Stimulated activated naive CD4-positive, alpha-beta T cell (primary cell): ENCODE measurements at places on chromosomes 7 and 10.
A peak's percentile ranks its signal among the peaks of the same experiment; 100 is the strongest.

DNA sequence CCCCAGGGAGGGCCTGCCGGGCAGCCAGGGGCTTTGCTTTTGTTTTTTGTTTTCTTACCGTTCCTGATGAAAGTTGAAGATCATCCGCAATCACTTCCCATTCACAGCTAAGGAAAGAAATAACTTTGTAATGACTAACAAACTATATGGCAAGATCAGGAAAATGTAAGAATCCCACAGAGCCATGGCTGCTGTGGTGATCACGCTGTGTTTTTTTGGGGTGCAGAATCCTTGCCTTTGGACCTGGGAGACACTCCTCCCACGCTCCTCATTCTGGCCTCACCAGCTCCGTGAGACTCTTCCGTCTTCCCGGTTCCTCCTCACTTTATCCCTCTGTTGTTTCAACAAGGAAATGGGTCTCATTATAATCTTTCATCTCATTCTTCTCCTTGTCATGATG lies 443.0 kb upstream of the MGMT start:
- no peak for DNase-seq

DNA sequence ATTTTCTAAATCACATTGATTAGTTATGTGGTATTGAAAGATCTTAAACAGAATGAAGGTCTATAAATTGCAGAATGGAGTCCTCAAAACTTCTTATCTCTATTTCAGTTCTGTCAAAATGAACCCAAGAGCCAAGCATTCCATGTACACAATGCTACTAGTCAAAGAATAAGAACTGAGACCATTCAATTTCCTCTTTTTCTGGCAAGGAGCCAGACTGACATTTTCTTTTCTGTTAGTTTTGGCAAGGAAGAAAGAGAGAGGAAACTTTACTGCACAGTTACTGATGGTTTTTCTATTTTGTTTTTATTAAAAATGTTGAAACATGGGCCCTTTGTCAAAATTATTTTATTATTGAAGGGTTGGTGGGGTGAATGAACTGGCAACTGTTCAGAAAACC lies 181.8 kb upstream of the FERD3L start:
- DNase-seq: no peak

- no peak for DNase-seq
Measured at GRCh38 chr10:73920089-73920488, 9.2 kb downstream of the PLAU start.

GRCh38 chr10:62024026-62024701 lies 122.7 kb downstream of the ARID5B start:
- DNase-seq: no peak

DNA sequence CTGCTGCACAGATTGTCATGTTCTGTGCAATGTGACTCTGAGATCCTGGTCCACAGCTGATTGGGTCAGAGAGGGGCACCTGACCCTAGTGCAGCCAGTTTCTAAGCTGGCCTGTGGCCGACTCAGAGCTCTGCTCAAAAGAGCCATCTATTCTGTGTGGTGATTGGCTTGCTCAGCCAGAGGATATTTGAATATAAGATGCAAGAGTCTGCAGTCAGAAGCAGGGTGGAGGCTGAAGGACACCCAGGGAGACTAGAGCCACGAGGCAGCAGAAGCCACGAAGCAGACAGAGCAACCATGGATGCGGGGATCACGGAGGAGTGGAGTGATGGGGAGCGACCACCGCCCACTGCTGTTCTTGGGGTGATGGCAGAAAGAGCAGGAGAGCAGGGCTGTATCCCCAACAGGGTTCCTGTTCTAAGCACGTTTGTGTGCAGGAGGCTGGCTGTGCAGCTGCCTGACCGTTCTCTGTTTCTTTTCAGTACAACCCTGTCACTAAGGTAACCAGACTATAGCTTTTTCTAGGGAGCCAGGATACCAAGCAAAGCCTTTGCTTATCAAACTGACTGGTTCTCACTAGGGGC lies 19.5 kb upstream of the RHEB start:
- DNase-seq: no peak

GRCh38 chr7:131556909-131557651 lies 652 bp upstream of the PODXL start:
- DNase-seq: no peak

DNA sequence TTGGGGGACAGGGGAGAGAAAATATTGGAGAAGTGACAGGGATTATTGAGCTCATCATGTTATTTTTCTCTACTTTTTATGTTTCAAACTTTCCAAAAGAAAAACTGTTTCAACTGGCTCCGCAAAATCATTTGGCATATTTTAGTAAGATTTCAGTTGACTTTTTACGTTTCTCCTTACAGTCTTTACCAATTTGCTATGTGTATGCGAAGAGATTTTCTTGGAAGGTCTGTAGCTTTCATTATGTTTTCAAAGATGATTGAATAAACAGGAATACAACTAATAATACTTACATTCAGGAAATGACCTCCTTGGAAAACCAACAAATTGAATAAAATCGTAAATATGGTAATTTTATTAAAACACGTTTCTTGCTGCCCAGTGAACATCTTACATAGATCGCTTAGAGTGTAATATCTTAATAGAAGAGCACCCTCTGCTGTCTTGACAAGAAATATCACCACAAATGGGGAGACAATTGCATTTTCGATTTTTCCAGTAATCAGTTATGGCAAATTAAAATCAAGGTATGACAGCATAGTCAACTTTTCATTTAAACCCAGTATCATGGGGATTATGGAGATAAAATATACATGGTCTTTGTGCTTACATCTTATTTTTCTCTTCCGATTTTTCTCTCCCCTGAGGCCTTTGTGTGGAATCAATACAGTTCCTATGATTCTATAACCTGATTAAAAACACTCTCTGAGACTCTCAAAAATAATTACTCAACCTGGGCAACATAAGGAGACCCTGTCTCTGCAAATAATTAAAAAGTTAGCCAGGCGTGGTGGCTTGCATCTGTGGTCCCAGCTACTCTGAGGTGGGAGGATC lies 43.1 kb downstream of the MBL2 start:
- no peak for DNase-seq

DNA sequence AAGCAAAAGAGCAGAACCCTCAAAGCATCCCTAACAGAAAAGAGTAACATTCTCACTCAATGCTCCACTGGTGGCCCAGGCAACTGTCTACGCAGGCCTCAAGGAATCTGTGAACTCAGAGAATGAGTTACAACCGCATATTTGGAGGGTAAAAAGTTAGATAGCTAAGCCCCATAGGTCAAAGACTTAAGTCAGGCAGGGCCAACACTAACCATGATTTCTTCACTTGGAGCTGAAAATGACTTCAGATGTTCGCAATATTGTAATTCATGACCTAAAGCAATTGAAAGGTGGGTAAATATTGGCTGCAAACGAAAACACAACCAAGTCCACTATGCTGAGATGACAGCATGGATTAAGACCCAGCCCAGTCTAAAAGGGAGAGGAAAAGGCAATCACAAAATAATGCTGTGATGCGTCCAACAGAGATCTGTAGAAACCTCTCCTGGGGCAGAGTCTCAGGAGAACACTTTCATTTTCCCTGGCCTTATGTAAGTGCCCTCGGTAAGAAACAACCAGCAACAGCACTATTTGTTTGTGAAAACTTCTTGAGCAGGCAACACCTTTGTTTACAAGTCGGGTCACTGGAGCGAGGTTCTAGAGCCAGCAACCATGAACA lies 176.5 kb downstream of the TNS3 start:
- DNase-seq: no peak

DNA sequence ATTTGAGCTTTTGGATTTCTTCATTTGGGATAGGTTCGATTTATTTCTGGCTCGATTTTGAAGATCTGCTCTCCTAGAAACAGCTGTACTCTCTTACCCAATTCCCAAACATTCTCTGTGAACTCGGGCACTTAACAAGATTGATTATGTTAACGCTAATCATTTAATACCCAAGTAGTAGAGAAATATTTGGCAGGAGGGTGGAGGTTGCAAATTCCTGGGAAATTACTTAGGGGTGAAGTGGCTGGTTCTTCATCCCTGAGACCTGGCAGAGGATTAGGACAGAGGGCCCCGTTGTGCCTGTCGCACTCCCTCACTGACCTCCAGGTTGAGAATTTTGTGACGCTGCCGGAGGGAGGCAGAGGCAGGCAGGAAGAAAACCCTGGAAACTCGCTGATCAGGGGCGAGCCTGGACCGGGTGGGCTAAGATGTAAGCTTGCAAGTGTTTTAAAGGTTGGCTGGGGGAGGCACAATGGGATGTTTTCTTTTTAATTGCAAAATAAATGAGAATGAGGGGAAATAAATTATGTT lies 182.6 kb downstream of the TCF7L2 start:
- no peak for DNase-seq

DNA sequence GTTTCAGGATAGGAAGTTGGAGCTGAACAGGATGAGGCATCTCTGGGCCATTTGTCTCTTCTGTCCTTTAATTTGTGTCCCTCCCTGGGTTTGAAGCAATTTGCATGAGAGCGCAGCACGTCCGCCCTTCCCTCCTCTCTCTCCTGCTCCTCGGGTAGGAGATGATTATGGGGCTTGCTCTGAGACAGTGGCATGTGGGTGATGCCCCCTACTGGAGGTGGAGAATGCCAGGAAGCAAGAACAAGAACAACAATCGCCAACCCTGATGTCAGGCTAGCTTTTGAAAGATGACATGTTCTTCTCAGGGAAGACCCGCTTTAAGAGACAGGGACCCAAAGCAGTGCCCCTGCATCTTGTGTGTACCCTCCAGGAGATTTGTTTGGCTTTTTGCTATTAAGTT lies 63.9 kb upstream of the LOXL4 start:
- DNase-seq: no peak

DNA sequence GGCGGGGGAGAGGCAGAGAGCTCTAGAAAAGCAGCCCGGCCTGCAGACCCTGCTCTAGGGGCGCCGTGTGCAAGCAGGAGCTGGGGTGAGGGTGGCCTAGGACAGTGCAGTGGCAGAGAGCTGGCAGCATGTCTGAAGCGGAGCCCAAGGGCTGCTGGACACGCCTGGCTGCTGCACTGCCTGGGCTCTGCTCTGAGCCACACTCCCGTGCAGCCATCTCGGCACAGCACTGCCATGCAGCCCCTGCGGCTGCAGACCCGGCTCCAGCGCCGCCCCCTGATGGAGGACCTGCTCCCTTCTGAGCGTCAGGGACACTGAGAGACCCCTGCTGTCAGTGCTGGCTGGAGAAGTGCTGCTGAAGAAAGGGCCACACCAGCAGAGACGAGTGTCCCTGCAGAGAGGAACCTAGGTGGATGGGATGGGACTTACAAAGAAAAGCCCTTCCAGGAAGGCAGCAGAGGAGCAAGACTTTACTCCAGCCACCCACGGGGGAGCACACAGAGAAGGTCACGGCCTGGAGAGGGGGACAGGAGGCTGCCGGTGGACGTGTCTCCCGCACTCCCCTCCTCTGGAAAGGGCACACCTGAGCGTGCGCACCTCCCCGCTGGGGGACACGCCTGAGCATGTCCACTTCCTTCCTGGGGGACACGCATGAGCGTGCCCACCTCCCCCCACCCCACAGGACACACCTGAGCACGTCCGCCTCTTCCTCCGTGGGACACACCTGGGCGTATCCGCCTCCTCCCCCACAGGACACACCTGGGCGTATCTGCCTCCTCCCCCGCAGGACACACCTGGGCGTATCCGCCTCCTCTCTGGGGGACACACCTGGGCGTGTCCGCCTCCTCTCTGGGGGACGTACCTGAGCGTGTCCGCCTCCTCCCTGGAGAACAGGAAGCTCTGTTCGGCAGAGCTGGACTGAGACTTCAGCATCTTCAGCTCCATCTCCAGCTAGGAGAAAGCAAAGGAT lies 252.9 kb downstream of the MAD1L1 start:
- no peak for DNase-seq

GRCh38 chr10:47368431-47369180 lies 15.5 kb downstream of the ZNF488 start:
- no peak for DNase-seq

DNA sequence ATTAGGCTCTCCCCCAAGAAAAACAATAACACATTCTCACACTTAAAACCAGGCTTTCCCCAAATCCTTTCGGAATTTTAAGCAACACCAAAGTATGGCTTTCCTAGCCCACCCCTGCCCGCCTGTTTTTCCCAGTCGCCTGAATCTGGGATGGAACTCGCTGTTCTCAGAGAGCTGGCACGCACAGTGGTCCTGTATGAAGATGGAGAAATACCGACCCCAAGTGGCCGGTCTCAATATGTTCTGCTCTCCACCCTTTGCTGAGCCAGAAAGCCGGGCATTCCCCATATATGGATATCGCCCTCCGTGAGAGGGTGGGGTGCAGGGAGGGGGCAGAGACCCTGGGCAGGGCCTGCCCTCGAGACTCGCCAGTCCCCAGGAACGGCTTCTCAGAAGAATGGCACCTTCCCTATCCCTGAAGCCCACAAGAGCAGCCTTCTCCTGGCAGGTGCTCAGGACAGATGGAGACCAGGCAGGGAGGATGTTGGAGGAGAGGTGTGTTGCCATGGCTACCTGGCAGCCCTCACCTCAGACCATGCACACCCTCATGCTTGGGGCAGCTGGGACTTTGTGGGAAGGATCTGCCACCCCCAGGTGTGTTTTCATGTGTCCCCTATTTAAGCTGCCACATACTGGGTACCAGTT lies 3.4 kb downstream of the TACR2 start:
- peak; percentile 7 for DNase-seq

- DNase-seq: no peak
Measured at GRCh38 chr10:124008681-124009080, 84.7 kb downstream of the CHST15 start.

DNA sequence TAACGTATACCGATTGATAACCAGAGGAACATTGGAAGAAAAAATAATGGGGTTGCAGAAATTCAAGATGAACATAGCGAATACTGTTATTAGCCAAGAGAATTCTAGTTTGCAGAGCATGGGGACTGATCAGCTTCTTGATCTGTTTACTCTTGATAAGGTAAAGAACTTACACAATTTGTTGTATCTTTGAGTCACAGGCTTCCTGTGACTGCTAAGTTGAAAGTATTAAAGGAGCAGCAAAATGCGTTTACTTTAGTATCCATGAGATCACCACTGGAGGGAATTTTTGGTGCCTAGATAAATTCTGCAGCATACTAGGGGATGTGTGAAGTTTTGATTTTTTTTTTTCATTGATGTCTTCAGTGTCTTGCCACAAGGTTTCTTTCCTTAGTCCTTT lies 103.6 kb downstream of the BTAF1 start:
- DNase-seq: no peak
